Renal pelvis (tissue), 12 donors: ENCODE measurements at places on chromosomes 4 and X.
A peak's percentile ranks its signal among the peaks of the same experiment; 100 is the strongest.

GRCh38 chr4:105361053-105361452, 112.8 kb downstream of the PPA2 start:
- no peak for DNase-seq

GRCh38 chr4:138588501-138588900, 346.4 kb upstream of the SLC7A11 start:
- DNase-seq = no peak

DNA sequence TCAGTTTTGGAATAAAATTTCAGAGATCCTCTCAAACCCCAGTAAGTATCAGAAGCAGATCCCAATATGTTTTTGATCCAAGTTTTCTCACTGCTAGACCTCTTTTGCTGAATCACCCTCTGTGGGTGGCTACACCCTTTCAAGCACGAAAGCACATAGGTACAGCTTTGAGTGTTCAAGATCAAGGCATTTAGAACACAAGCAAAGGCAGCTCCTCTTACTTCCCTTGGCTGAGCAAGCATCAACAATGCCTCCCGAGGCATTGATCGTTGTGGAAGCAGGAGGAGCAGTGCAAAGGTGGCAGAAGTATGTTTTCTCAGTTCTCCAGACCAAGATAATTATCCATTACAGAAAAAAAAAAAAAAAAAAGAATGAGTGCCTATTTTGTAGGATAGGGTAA, 72.0 kb upstream of the TSPAN7 start:
- no peak for DNase-seq

DNA sequence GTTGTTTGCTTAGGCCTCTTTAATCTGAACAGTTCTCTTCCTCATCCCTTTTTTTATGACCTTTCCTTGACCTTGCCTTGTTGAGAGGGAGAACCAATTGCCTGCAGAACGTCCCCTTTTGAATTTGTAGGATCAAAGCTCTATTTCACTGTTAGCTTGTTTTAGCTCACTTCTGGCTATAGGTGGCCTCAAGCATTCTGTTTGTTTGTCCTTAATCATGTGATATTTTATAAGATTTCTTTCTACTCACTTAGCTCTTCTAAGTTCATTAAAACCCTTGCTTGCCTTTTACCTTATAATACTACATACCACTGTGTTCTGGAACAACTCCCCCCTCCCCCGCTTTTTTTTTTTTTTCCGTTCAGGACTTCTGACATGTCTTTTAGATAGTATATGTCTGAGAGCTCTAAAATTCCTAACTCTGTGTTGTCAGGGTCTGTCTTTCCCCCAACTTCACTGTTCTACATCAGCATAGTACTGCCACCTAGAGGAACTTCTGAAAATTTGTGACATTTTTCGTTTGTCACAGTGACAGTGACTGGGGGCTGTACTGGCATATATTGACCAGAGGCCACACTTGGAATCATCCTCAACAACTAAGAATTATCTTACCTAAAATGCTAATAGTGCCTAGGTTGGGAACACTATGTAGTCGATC, 128.5 kb downstream of the LARP7 start:
- peak; percentile 23 for DNase-seq

DNA sequence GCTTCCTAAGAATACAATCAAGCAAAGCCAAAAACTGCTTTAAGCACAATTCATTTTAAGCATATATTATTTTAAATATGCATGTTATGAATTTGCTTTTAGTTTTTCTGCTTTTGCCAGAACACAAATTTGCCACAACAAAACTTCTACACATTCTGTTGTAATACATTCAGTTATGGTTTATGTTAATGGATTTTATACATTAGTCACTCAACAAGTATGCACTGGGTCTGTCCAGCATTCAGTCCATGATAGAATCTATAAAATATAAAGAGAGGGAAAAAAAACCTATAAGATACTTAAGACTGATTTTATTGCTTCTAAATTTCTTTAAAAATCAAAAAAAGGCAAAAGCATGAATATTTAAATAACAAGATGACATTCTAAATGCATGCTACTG, 22.2 kb downstream of the IQCM start:
- DNase-seq = no peak

DNA sequence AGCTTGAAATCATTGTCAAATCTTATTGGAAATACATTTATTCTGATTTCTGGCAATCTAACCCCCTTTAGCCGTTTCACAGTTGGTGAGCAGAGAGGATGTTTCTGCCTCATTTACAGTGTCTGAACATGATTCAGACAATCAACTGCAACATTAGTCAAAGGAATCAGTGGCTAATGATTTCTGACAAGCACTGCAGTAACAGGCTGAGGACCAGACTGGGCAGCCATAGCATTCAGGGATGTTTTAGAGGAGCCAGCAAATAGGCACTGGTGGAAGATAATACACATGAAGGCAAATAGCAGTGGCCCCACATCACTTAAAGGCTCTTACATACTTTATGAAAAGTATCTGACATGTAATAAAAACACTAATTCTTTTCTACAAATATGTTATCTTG, 102.8 kb downstream of the TTC29 start:
- DNase-seq = no peak

GRCh38 chr4:144582975-144583374, 63.0 kb upstream of the HHIP start:
- no peak for DNase-seq

GRCh38 chrX:150308532-150309157, 54.5 kb upstream of the MAMLD1 start:
- DNase-seq = no peak

GRCh38 chr4:24260923-24261564, 323.3 kb downstream of the DHX15 start:
- DNase-seq = no peak

DNA sequence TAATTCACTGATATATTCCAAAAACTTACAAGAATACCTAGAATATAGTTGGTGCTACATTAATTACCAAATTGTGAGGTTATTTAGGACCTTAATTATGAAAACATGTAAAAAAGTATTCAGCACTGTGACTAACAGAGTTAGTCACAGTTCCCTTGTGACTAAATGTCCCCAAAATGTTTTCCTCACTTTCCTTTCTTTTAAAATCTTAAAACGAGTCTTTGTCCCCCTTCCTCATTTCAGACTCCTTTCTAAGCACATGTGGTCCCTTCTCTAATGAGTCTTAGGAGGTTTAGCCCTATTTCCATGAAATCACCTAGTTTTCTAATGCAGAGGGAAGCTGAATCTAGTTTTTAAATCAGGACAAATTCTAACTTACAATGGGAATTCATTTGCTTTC, 175.0 kb downstream of the PPP3CA start:
- no peak for DNase-seq

DNA sequence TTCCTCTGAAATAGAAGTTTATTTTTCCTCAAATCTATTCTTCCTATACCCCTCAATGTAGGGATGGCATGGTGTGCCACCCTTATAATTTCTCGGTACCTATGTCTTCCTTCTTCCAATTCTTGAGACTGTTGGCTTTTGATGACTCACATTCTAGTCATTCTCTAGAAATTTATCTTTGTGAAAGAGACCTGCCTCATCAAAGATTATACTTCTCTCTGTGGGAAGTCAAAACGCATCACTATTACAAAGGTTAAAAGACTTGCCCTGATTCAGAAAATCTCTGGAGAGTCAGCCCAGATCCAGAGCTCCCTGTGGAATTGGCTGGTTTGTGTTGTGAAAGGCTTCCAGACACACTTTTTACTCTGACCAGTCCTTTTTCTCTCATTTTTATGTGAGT, 65.9 kb upstream of the FSTL5 start:
- no peak for DNase-seq

DNA sequence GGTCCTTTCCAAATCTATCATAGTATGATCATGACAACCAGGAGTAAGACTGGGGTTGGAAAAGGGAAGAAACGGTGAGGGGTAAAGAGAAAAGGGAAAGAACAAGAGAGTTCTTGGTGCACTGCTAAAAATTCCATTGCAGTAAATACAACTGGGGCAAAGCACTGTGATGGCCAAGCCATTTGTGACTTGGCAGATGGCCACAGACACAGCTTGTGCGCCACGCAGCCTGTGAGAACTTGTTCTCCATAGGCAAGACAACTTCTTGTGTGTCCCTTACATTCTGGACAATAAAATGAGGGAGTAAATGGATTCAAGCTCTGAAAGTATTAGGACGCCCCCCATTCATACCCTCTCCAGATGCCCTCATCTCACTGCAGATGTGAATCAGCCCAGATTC, 10.9 kb downstream of the MFAP3L start:
- no peak for DNase-seq

GRCh38 chr4:7247946-7248345, 55.6 kb downstream of the SORCS2 start:
- no peak for DNase-seq

- DNase-seq = no peak
Measured at GRCh38 chrX:105136786-105137185, 83.7 kb downstream of the TEX13A start.

- peak; percentile 40 for DNase-seq
Measured at GRCh38 chr4:25440478-25441030, 63.5 kb downstream of the ANAPC4 start.

- DNase-seq = no peak
Measured at GRCh38 chr4:155099231-155099630, 109.2 kb upstream of the NPY2R start.

DNA sequence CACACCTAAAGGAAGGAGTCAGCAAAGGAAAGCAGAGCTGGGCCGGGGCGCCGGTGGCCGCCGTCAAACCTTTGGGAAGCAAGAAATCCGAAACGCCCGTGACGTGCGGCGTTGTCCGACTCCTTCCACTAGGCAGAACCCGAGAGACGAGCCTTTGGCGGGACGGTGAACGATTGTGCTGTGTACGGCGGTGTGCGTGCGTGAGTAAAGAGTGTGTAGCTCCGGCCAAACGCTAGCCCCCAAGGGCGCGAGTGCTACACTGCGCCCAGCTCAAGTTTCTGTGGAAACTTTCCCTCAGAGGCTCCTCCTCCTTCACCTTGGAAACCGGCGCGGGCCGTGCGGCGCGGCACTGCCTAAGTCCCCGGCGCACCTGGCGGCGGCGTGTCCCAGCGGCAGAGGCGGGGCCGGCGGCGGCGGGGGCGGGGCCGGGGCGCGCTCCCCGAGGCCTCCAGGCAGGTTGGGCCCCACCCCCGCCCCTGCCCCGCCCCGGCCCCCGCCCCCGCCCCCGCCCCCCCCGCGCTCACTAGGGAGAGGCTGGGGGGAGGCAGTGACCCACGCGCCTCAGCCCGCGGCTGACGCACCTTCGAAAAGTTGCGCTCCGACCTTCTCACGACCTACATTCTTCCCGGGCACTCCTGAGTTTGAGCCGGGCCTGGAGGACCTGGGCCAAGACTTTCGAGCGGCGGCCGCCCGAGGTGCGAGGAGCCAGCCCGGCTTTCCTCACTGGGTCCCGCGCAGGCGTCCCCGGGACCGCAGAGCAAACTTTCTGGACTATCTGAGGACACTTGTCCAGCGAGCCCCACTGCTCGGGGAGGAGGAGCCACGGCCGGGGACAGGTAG, at the start of gene FHIP1A:
TSS of gene FHIP1A (plus strand) at position 547 of the 840 bp plus-strand sequence. CDS start 157,084 bp downstream, outside the sequence.
- DNase-seq = peak; percentile 86

DNA sequence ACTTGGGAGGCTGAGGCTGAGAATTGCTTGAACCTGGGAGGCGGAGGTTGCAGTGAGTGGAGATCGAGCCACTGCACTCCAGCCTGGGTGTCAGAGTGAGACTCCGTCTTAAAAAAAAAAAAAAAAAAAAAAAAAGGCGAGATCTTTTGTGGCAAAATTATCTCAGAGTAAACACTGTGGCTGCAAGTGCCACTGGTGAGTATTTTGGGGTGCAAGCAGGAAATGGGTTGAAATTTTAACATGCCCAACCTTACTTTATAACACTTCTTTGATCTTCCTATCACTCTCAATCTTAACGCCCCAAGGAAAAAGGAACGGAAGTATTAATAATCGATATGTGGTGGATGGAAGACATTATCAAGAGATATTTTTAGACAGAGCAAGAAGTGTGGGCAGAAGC, 32.1 kb downstream of the SLC34A2 start:
- no peak for DNase-seq

DNA sequence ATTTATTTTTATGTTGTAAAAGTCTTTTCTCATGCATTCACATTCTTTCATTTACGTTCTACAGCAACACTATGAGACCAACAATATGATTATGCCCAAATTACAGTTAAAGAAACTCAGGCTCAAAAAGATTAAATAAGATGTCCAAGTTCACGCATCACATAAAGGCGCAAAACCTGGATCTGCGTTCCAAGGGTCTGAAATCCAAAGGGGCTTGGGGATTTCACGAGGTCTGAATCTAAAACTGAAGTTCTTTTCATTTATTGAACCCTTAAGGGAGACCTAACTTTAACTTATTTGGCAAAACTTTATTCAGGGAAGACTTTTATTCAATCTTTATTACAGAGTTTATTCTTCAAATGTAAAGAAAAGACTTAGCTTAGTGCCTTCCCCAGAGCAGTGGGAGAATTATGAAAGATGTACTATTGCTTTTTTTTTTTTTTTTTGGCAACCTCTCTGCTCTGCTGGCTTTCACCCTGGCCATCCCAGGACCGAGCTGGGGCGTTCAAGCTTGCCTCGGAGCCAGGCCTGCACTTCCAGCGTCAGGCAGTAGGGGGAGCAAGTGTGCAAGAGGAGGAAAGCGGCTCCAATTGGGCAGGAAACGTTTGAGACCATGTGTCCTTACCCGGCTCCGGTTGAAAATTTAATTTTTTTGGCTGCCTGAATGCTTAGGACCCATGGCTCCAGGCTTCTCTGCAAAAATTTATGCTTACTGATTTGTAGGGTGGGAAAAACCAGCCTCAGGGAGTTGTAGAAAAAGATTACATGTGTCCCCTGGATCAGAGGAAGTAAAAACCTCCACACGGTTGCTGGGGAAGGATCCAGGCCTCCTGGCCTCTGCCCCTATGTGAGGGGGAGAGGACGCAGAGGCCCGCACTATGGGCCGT, 344.3 kb upstream of the KLF3 start:
- peak; percentile 91 for DNase-seq

DNA sequence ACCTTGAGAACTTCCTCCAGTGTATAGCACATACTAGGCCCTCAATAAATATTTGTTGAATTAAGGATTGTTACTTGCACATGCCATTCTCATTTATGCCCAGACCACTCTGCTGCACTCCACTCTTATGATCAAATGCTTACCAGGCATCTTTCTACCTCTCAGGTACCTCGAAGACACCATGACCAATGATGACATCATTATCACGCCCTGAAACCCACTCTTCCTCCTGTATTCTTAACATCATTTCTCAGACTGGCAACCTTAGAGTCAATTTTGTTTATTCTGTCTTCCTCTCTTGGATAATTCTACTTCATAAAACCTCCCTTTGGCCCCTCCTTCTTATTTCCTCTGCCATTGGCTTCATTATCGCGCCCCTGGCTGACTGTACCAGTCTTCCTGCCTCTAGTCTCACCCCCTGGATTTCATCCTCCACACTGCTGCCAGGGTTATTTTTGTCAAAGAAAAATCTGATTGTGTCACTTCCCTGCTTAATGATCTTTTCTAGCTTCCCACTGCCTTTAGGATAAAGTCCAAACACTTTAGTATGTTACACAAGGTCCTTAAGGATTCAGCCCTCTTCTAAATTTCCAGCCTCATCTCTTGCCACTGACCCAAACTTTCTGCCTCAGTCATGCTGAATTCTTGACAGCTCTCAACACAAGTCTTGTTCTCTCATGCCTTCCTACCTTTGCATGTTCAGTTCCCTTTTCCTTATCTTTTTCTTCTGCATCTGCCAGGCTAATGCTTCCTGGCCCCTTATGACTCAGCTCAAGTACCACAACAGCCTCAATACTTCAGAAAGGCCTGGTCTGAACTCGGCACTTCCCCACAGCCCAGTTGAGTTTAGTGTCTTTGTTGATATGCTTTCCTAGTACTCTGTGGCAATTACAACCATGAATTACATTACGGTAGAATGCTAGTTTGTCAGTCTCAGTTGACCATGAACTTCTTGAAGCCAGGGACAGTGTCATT, 45.8 kb downstream of the HDAC8 start:
- DNase-seq = no peak
